ENCODE measurements at places on chromosomes 13 and 19.

GRCh38 chr13:50396001-50396400 lies 380.8 kb downstream of the KCNRG start:
- DNase-seq, result no peak

DNA sequence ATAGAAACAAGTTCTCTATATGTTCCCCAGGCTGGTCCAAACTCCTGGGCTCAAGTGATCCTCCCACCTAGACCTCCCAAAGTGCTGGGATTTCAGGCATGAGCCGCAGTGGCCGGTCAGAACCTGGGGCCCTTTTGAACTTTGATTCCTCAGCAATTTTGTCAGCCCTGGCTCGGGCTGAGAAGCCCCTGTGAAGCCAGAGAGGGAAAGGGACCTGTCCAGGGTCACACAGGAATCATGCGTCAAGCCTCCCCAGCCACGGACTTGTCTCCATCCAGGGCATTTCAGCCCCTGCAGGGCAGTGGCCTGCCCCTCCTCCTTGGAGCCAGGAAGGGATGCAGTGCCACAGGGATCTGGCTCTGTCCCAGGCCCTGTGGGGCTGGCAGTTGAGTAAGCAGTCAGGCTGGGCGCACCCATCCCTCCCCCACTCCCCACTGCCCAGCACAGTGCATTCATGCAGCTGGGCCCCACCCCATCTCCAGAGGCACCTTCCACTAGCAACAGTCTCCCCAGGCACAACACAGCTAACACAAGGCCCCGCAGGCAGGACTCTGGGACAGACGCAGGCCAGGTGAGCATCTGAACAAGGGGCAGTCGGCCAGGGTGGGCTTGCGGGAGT lies at the start of gene CAPS:
TSS of gene CAPS (plus strand) at position 516 of the 619 bp plus-strand sequence. CDS start 153 bp downstream, outside the sequence.
- peak; percentile 57 for DNase-seq

DNA sequence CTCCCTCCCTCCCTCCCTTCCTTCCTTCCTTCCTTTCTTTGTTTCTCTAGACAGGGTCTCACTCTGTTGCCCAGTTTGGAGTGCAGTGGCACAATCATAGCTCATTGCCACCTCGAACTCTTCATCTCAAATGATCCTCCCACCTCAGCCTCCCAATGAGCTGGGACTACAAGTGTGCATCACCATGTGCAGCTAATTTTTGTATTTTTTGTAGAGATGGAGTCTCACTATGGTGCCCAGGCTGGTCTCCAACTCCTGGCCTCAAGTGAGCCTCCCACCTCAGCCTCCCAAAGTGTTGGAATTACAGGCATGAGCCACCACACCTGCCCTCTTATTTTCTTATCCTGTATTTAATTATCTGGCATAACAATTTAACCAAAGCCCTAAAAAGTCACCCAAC lies 4.4 kb downstream of the UPK1A start:
- no peak for DNase-seq

DNA sequence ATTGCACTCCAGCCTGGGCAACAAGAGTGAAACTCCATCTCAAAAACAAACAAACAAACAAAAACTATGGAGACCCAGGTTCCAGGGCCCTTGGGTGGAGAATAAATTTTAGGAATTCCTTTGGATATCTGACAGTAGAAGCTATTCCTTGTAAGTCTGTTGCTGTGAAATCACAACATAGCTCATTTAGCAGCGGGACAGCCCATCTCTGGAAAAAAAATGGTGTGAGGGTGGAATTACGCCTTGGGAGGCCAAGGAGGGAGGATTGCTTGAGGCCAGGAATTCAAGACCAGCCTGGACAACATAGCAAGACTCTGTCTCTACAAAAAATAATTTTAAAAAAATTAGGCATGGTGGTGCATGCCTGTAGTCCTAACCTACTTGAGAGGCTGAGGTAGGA lies 15.7 kb downstream of the HMGB1 start:
- DNase-seq, result no peak

DNA sequence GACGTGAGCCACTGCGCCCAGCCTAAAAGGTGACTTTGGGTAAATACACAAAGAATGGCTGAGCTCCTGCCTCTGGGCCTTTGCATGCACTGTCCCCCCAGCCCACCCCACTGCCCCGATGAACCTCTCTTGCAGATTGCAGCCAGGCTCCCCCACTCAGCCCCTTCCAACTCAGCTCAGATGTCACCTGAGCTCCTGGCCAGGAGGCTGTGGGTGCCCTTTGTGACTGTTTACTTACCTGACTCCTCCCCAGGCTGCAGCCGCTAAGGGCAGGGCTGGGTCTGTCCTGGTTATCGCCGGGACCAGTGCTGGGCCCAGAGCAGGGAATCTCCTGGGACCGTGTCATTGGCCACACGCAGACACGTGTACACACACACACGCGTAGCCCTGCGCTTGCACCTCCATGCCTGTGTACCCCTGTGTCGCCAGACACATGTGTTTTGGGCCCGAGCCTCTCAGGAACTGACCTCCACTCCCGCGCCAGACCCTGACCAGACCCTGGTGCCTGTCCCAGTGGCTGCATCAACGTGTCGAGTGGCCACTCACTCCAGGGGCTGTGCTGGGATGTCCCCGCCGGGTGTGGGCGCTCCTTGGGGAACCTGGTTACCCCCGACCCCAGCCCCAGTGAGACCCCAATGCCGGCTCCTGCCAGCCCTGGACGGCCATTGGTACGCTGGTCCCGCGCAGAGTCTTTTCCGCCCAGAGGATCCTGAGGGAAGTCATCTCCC lies 18.7 kb downstream of the EFNA2 start:
- no peak for DNase-seq

DNA sequence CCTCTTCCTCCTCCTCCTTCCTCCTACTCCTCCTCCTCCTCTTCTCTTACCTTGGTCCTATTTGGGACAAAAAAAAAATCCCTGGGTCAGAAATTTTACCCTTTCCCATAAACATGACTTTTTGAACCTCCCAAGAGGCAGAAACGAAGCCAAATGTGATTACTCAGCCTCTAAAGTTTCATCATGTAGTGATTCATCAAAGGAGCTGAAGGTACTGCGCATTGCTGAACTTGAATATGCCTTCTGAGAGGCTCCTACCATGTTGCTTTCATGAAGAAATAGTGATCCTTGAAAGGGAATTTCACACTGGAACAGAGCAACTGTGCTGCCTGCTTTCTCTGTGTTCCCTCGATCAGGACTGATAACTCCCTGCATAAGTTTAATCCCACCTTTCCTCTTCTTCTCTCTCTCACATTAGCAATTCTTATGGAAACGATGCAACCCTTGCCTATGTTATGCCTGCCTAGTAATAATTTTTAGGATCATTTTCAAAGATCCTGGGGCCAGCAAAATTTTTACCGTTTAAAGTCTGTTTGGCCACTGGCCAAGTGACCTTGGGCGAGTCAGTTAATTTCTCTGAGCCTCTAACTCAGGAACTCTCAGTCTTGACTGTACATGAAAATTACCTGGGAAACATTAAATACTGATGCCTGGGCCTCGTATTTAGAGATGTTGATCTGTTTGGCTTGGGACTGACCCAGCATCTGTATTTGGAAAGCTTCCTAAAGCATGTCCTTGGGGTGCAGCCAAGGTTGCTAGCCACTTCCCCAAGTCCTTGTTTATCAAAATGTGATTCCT lies 149.5 kb downstream of the DCT start:
- peak; percentile 55 for DNase-seq

DNA sequence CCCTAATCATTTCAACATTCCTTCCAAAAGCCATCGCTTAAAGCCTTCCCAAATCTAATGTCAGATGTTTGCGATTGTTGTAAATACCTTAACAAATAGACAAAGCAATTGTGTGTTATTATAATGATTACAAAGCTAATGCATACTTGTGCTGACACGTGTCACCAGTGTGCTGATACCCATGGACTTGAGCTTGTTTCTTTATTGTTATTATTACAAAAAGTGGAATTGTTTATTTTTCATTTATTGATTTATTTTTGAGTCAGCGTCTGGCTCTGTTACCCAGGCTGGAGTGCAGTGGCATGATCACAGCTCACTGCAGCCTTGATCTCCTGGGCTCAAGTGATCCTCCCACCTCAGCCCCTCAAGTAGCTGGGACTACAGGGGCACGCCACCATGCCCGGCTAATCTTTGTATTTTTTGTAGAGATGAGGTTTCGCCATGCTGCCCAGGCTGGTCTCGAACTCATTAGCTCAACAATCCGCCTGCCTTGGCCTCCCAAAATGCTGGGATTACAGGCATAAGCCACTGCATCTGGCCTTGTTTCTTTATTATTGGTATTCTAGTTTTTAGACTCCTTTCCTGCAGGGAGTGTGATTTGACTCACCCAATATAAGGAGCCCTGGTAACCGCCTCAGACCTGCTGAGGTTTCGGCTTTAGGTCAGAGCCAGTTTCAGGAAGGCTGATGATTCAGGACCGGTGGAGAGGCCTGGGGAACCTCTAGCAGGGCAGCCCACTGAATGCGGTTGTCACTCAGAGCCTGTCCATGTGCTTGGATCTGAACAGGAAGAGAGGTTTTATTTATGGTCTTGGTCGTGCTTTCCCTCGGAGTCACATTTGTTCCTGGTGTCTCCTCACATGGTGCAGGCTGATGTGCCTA lies 2.1 kb upstream of the FBXO17 start:
- DNase-seq, result no peak

GRCh38 chr19:1799695-1800342 lies 12.3 kb downstream of the ATP8B3 start:
- DNase-seq, result no peak

DNA sequence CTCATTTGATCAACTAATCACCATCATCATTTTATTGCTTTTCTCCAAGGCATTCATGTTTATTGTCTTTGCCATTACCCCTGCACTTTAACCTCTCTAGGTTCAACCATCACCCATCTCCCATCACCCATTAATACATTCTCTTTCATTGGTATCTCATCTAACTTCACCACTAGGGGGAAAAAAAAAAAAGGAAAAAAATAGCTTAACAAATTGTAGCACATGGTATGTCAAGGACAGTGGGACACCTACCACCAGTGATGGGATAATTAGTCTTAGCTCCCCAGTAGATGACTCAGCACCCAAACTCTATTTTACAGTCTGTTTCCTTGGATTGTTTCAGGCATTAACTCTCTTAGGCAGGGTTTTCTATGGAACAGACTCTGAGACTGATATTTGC lies 1770.2 kb upstream of the MIR17HG start:
- no peak for DNase-seq

GRCh38 chr19:48296963-48297734 lies 27.3 kb downstream of the ZNF114 start:
- no peak for DNase-seq

- DNase-seq, result no peak
These were observed 9.8 kb upstream of the SIGLEC12 start for GRCh38 chr19:51511353-51511752.

DNA sequence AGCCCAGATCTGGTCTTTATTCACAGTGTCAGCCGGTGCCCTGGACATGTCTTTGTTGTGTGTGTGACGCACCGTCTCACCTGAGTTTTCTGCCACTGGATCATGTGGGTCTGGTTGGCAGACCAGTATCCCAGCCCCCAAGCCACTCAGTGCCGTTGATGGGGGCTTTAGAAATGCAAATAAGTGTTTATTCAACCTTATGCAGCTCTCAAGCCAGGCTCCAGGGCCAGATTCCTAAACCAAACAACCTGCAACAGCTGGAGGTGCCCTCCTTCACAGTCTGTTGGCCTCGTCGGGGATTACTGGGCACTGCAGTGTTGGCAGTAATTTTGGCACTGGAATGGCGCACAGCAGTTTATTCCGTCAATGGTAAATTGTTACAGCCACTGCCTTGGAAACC lies 21.6 kb downstream of the FAM124A start:
- no peak for DNase-seq

DNA sequence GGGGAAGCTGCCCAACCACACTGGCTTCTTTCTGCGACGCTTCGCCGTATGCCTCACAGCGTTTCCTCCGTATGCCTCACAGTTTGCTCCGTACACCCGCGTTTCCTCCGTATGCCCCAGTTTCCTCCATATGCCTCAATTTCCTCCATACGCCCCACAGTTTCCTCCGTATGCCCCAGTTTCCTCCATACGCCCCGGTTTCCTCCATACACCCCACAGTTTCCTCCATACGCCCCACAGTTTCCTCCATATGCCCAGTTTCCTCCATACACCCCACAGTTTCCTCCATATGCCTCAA lies 22.6 kb downstream of the GAS6 start:
- DNase-seq, result no peak

DNA sequence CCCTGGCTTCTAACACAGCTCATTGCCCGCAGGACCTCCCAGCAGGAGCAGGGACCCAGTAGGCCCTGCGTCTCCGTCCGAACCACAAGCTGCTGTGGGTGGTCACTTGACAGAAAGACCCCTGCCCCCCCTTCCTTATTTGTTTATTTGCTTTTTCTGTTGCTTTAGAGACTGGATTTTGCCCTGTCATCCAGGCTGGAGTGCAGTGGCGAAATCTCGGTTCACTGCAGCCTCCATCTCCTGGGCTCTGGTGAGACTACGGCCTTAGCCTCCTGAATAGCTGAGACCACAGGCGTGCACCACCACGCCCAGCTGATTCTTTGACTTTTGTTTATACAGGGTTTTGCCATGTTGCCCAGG lies 7.6 kb upstream of the PTBP1 start:
- no peak for DNase-seq

GRCh38 chr13:27991881-27992280 lies 3.4 kb upstream of the URAD start:
- no peak for DNase-seq

DNA sequence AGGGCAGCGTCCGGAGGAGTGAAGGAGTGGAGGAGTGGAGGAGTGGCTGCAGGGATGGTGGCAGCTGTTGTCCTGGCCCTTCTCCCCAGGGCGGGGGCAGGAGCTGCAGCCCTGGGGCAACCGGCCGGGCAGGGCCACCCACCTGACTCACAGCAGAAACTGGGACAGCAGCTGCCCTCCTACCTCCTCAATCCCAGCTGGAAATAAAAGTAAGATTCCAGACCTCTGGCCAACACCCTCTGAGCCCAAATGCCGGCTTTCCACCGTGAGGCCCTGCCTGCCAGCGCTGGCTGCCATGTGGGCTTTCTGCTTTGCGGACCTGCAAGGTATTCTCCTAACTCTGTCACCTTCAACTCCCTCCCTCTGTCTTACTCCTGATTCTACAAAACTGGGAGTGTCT lies 3.3 kb upstream of the CLPP start:
- DNase-seq, result no peak

GRCh38 chr13:103238441-103238840 lies 172.2 kb upstream of the SLC10A2 start:
- DNase-seq, result no peak

DNA sequence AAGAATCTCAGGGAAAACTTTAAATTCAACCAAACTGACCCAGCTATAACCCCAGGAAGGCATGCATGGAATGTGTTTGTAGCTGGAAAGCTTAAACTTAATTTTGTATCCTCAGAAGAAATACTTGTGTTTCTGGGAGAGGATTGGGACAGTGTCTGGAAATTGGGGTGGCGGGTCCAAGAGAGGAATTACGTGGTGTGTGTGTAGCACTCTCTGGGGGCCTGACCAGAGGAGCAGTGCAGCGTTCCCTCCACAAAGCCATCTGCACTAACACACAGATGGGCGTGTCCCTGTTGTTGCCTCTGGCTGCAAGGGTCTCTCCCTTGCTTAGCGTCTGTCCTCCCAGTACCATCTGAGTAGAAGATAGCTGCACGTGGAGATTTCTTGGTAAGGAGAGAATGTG lies 6.4 kb downstream of the GARRE1 start:
- no peak for DNase-seq
